ENCODE measurements at places on chromosomes 6 and 20. TPM values are rescaled to one million over a fixed set of nuclear protein-coding genes. Genes with fewer than 3 reads are reported as not detected.

DNA sequence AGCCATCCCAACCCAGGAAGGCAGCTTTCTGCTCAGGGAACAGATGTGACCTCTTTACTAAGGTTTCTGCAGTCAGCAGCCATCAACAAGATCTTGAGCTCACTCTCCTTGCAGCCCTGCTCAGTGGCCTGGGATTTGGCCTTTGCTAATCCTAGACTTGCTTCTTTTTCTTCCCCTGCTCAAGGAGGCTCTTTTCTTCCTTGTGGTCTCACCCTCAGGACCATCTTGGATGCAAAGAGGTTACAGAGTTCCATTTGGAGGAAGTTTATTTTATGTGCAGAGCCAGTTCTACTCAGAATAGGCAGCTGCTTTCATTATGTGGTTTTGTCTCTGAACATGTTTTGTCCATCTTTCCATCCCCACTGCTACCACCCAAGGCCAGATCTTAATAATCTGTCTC, 49.3 kb downstream of the RALY start:
- no peak for DNase-seq

DNA sequence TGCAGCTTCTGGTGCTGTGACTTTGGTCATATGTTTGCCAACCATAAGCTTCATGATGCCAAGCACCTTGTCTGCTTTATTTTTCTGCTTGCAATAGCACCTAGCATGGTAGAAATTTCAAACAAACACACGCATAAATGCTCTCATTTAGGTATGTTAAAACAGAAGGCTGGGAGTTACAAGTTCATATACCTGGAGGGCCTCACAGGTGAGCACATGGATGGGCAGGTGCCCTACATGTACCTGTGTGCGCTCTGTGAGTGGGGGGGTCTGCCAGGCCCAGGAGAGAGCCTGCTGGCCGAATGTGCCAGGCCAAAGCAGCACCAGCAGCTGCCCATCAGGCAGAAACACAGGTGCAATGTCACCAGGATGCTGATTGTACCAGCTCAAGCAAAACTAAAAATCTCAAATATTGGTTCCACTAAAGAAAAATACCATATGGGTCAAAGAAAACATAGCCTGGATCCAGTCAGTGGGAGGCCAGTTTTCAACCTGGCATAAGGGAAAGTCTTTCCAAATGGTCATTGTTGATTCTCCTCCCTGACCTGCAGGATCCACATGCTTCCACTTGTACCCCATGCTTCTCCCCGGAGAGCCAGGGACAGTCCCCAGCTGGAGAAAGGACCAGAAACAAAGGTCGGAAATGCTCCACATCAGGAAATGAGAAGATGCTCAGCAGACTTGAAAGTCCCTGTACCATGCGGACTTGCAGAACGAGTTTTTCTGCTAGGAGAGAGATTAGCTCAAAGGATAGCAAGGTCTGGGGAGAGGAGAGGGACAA, 7.2 kb upstream of the PFDN4 start:
- no peak for DNase-seq

DNA sequence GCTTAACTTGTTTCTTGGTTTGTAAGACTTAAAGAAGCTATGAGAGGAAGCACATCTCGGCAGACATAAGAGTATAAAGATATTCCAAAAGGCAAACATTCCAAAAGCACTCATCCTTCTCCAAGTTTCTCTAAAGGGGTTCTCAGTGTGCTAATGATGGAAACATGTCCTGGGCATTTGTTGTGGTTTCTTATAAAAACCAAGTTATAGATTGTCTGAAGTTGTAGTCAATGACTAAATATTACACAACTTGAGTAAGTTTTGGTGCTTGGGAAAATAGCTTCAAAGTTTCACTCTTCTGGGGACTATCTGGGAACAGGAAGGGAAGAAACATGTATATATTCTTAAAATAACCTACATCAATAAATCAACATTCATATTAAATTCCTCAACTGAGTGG, 128.3 kb upstream of the TBX18 start:
- DNase-seq: no peak

DNA sequence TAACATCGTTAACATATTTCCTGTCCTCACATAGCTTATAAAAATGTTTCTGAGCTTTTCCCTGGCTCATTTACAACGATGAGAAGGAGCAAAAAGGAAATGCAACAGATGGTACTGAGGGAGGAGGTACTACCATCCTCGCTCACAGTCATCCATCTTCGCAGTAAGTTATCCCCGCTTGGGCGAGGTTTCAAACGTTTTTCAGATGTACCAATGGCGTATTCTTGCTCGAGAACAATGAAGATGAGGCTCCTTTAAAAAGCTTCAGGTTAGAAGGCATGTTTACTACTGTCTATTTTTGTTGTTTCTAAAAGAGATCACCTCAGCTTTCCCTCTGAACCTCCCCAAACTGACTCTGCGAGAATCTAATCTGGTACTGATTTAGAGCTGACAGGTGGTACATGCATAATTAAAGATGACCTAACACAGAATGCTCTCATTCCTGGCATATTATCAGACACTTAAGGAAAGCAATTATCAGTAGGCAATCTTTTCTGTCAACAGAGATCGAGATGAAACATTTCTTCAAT, 178.7 kb downstream of the GJA10 start:
- no peak for DNase-seq

DNA sequence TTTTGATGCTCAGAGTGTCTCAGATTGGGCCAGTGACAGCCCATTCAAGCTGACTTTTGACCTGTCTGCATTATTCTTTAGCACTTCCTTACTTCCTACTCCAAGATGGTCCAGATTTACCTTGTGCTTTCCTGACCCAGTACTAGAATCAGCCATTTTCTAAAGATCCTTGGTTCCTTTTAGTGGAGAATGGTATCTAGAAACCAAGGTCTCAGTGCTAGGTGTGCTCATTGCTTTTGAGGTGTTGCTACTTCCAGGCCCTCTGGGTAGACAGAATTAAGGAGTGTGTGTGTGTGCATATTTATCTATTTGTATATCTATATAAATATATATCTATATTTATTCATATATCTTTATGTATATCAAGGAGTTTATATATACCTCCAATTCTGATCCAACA, 67.3 kb upstream of the UTRN start:
- DNase-seq: no peak

DNA sequence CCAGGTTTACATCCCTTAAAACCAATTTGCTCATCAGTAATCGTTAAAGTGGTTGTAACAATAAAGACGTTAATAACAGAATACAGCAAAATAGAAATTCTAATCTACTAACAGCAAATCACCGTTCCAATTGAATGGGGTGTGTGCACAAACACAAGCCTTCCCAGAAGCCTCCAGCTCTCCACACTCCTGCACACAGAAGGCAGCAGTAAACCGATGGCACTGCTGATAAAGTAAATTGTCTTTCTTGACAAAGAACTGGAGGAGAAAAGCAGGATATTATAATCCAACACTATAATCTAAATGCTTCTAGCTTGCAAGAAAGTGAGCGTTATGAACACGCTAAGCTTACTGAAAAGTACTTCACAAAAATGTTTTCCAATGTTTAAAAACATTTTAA, 7.0 kb downstream of the ZNF217 start:
- DNase-seq: no peak

DNA sequence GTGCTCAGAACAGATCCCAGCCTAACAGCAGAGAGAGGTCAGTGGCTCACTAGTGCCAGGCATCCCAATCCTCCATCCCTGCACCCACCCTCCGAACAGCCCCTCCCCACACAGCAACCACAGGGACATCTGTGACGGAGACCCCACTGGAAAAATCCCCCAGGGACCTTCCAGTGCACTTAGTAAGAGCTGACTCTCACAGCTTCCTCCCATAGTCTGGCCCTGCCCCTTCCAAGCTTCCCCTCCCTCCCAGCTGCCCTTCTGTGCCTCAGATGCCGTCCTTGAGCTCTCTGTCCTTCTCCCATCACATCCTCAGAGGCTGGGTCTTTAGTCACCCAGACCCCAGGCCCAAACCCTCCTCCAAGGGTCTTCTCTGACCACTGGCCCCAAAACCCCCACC, 9.7 kb upstream of the THBS2 start:
- no peak for DNase-seq

- peak; percentile 11 for DNase-seq
Observed at GRCh38 chr20:38725148-38725901, 1.0 kb downstream of the SLC32A1 start.

DNA sequence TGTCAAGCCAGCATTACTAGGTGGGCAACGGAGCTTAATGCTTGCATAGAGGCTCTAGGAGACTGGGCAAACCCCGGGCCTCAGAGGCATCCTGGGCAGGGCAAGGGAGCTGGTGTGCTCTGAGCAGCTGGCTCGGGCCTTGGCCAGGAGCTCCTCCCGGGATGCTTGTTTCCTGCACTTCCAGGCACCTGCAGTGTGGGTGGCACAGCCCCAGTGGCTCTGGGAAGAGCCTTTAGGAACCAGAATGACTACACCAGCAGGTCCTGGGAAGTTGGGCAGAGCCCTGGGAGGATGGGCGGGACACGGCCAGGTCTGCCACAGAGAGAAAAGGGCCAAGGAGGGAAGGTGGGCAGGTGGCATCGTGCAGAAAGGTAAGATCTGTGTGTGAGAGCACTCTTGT, 80.4 kb upstream of the CD93 start:
- DNase-seq: no peak

DNA sequence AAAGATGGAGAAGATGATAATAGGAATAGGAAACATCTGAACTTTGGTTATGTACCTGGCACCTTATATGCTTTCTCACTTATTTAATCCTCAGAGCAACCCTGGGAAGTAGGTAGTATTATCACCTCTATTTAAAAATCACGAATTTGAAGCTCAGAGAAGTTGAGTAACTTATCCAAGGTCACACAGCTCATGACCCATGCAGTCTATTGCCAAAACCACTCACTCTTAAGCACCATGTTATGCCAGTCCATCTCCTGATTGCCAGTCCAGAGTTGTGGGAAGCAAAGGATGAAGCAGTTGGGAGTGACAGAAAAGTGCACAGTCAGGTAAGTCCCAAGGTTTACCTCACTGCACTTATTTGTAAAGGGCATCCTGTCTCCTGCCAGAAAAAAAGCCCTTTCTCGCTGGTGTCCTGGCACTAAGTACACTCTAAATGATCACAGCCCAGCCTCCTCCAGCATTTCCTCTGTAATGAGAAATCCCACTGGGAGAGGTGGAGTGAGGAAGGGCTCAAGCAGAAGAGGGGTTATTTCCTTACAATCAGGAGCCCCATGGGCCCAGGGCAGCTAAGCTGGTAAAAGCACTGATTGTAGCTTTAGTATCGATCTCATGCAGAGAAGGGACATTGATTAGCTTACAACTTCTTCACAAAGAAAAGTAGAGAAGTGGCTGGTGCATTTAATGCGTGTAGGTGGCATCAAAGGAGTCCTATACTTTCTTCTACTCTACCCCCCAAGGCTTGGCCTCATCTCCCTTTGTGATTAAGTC, 21.3 kb upstream of the SCGN start:
- DNase-seq: no peak

DNA sequence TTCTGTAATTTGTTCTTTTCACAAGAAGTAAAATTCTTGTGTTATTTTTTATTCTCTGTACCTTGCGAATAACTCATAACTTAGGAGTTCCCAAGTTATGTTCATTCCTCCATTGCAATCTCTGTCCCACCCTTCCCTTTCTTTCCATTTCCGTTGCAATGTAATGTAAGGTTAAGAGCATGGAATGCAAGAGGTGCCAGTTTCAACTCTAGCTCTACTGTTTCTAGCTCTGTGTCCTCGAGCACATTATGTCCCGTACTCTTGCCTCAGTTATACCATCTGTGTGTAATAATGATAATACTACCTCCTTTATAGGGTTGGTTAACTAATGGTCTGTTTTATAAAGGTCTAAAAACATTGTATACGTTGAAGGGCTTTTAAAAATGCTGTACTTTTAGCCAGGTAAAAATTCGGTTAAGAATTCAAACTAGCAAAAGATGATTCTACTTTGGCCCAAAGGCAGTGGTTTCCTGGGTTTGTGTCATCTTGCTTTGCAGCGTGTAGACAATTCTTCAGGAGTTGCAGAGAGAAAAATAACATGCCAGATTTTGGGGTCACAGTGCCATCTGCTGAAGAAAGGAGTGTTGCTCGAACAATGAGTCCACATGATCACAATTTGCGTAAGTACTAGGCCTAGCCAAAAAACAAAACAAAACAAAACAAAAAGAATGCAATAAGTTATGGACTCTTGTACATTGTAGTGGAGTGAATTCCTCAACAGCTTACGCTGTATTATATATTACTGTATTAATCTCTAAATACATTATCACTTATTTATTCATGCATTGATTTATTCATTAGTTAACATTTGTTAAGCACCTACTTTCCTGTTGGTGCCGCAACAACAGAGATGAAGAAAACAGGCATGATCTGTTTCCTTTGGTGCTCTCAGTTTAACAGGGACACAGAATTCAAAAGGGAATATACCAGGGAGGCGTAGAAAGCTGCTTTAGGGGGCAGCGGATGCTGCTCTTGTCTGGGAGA, 10.0 kb upstream of the PFDN4 start:
- no peak for DNase-seq

DNA sequence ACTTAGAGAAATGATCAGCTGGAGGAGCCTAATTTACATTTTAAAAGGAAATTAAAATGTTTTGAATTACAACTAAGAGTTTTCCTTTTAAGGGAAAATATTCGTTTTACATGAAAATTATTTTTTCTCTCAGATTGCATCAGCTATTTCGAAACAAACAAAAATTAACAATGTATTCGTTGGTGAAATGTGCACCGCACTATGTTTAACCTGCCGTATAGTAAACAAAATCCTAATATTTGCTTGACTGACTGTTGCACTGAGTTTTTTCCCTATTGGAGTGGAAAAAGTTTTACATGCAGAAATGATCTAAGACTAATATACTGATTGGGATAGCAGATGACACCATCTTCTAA, 5.7 kb downstream of the PDE10A start:
- DNase-seq: no peak

- no peak for DNase-seq
Observed at GRCh38 chr20:50395251-50395729, 114.9 kb upstream of the PTPN1 start.

GRCh38 chr6:31180500-31180899, 10.0 kb upstream of the POU5F1 start:
- DNase-seq: peak; percentile 82

DNA sequence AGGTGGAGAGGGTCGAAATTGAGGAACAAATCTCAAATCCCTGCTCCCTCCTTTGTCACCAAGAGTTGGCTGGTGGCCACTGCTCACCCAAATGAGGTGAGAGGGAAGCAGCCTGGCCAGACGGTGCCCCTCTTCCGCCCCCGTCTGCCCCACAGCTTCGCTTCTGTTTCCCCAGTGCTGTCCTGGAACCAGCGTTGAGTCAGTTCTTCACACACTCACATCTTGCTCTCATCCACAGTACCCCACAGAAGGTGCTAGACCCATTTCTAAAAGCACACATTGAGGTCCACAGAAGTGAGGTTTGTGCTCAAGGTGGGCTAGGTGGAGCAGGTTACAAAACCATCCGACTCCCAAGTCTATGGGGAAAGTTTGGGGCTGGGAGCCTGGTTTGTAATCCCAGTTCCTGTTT, 3.8 kb downstream of the CEBPB start:
- DNase-seq: no peak

- no peak for DNase-seq
Observed at GRCh38 chr6:1418471-1419191, 29.3 kb downstream of the FOXF2 start.

- no peak for DNase-seq
Observed at GRCh38 chr6:39904946-39905639, 29.2 kb downstream of the MOCS1 start.

TJAP1 gene
- 37.2 TPM for total RNA-seq

SS18L1 gene
- 14.3 TPM for total RNA-seq

MAS1 gene
- total RNA-seq: not detected

FOXQ1 gene
- not detected for total RNA-seq

HLA-DQA1 gene
- 0.32 TPM for total RNA-seq

IFT52 gene
- 14.1 TPM for total RNA-seq

CD109 gene
- total RNA-seq: 13.2 TPM

RUNX2 gene
- total RNA-seq: 18.1 TPM

Measured in activated CD4-positive, alpha-beta T cell treated with anti-CD3 and anti-CD28 coated beads for 36 hours (primary cell).